ENCODE measurements at places on chromosomes 4 and X.

GRCh38 chr4:186757696-186758355 lies 34.2 kb upstream of the FAT1 start:
- no peak for DNase-seq

GRCh38 chr4:27620886-27621285 lies 760.2 kb downstream of the STIM2 start:
- no peak for DNase-seq

DNA sequence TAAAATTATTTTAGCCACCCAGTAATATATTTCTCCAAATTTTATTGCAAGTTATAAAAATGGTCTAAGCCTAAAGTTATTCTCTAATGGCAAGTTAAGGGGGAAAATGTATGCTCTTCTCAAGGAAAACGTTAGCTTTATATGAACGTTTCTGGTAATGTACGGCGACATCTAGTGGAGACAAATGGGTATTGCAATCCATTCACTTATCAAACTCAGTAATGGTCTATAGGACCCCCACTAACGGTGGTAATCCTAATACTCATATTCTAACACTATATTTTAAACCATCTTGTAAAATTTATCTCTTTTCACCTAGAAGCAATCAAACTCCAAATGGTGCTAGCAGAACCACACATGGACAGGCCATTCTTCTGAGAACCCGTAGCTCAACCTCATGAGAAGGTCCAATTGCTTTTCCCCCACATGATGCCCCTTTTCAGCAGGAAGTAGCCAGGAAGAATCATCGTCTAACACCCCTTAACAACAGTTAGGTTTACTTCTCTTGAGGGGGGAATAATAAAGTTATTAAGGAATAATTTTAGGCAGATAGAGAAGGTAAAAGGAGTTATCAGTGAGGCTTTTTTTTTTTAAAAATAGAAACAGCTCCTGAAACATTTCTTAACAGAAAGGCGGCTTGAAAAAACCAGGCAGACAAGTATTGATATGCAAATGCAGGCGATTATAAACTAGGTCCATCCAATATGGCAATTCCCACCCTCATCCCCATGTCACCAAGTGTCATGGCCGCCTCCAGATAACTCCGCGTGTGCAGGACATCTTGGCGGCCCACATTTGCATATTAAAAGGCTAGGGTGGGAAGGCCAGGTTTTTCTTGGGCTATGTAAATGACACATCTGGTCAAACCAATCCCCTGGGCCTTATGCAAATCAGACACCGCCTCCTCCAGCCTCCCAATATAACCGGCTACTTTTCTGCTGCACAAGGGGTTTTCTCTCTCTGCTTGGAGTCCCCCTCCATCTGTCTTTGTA lies 35.0 kb downstream of the NUDT11 start:
- DNase-seq: peak; percentile 34

- no peak for DNase-seq
Measured at GRCh38 chr4:73831569-73831968, 4.9 kb upstream of the CXCL6 start.

DNA sequence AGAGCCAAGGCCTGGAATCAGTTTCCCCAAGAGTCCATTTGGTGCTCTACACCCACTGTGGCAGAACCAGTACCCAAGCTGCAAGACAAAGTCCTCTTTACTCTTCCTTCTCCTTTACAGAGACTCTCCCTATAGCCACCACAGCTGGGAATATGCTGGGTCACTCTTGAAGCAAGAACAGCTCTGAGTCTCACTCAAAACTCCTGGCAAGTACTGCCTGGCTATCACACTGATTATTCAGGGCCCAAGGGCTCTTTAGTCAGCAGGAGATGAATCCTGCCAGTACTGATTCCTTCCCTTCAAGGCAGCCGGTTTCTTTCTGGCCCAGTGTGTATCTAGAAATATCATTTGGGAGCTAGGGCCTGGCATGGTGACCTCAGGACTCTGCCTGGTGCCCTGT lies 130.9 kb downstream of the AR start:
- DNase-seq: no peak

DNA sequence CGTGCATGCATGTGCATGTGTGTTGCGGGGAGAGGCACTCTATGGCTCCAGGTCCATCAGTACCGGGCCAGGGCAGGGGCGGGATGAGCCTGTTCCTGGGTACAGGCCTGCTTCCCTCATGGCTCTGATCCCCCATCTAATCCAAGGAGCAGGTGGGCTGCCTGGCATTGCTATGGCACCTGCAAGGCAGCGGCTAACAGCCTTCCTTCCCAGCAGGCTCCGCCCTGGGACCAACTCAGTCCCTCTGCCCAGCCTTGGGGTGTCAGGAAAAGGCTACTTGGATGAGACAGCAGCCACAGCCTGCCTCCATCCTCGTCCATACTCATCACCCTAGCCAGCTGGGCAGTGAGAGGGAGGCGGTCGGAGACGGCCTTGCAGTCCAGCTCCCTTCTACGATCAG lies 46.5 kb downstream of the PPP2R2C start:
- DNase-seq: no peak

- no peak for DNase-seq
Measured at GRCh38 chrX:46739736-46740135, 19.2 kb downstream of the SLC9A7 start.

DNA sequence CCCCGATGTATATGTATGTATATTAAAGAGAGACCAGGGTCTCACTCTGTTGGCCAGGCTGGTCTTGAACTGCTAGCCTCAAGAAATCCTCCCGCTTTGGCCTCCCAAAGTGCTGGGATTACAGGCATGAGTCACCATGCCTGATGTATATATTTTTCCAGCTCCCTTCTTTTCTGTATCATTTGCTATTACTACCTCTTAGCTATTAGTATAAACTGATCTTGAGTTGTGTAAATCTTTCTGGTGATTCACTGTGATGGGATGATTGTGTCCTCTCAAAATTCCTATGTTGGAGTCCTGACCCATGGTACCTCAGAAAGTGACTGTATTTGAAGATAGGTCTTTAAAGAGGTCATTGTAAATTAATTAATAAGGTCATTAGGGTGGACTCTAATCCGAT lies 53.1 kb downstream of the HPRT1 start:
- DNase-seq: no peak

DNA sequence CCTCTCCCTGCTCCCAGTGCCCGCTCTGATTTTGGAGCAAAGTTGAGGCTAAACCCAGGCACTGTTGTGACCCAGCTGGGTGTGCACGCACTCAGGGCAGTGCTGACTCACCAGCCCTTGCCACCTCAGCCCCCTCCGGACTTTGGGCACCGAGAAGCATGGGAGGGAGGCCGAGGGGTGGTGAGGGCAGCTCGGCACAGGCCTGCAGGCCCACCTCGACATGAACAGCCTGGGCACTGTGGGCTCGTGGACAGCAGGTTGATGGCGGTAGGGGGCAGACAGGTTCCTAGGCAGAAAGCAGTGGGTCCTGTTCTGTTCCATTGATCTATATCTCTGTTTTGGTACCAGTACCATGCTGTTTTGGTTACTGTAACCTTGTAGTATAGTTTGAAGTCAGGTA lies 30.9 kb downstream of the TIGD4 start:
- DNase-seq: no peak

DNA sequence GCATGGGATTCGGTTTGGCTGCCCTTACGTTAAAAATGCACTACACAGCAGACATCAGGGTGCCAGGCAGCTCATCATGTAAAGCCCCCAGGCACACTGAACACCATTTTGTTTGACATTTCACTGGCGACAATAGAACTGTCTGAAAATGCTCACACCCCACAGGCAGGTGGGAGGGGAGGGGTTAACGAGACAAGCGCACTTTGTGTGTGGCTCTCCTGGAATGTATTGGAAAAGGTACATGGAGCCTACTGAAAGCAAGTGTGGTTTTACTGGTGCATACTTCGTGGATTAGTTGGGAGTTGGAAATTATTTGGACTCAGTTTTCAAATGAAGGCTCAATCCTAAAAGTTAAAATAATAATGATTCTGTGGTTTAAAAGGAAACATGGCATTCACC lies 31.6 kb upstream of the PPARGC1A start:
- DNase-seq: no peak

DNA sequence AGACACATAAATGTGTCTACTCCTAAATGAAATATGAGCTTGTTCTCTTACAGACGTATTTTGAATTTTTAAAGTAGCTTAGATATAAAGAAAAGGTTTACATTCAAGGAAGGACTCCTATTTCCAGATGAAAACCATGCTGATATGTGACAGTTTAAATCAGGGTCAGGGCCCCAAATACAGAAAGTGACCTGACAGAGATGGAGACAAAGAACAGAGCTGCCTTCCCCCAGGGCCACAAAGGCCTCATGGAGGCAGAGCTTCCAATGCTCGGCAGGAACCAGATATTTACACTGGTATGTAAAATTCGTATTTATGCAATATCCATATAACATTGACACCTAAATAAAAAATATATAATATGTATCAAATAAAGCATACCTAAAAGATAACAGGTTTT lies 124.0 kb downstream of the PRDM5 start:
- no peak for DNase-seq

GRCh38 chr4:87281603-87282002 lies 41.1 kb downstream of the HSD17B13 start:
- DNase-seq: peak; percentile 22

DNA sequence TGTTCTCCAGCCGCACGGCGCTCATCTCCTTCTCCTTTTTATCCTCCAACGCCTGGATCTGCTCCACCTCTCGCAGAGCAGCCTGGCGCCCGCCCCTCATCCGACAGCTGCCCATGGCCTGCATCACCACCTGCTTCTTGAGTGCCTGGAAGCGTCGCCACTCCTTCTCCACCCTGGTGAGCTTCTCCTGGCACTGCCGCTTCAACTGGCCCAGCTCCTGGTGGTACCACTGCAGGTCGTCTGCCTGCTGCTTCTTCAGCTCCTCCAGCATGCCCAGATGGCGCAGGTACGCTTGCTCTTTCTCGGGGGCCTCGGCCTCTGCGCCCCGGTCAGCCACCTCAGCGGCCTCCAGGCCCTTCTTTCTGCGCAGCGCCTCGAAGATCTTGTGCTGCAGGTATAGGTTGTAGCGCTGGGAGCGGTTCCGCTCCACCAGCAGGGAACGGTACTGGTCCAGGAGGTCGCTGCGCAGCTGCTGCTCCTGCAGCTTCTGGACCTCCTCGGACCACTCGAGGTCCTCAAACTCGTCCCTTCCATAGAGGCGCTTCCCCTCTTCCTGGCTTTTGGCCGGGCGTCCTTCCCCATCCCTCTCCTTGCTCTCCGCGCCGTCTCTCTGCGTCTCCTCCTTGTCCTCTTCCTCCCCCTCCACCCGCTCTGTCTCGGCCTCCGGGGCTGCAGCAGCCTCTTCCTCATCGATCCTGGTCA lies 1.2 kb upstream of the TADA2B start:
- no peak for DNase-seq

DNA sequence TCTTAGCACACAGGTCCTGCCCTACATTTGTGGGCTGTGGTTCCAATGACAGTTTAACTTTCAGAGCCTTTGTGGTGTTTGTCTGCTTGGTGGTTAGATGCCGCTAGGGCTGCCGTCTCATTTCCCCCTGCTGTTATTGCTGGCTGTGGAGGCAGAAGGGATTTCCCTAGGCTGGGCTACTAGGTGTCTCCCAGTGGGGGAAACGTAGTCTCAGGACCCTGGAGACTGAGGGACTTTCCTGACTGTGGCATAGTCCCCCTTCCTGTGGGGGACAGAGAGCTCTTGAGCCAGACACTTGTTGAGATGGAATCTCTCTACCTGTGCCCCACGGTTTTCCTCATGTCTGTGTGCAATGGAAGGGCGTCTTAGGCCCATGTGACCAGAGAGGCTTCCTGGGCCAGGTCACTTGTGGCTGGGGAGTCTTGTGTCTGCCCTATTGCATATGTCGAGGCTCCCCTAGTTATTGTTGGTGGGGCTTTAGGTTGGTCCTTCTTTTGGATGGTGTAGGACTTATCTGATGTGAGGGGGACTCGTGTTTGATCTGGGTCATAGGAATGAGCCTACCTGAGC lies 68.2 kb downstream of the ARHGAP10 start:
- no peak for DNase-seq

DNA sequence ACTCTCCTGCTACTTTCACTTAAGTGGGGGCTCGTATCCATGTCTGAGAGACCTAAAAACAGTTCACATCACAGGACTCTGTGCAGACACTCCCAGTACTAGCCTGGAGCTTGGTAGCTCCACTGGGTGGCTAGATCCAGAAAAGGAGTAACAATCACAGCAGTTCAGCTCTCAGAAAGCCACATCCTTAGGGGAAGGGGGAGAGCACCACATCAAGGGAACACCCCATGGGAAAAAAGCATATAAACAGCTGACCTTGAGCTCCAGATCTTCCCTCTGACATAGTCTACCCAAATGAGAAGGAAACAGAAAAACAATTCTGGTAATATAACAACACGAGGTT lies 175.8 kb downstream of the FAM13A start:
- no peak for DNase-seq

- no peak for DNase-seq
Measured at GRCh38 chrX:8204943-8205342, 33.9 kb upstream of the VCX2 start.

GRCh38 chrX:110403441-110404238 lies 45.0 kb downstream of the RTL9 start:
- DNase-seq: peak; percentile 30

GRCh38 chr4:13928214-13928613 lies 300.7 kb upstream of the BOD1L1 start:
- no peak for DNase-seq

DNA sequence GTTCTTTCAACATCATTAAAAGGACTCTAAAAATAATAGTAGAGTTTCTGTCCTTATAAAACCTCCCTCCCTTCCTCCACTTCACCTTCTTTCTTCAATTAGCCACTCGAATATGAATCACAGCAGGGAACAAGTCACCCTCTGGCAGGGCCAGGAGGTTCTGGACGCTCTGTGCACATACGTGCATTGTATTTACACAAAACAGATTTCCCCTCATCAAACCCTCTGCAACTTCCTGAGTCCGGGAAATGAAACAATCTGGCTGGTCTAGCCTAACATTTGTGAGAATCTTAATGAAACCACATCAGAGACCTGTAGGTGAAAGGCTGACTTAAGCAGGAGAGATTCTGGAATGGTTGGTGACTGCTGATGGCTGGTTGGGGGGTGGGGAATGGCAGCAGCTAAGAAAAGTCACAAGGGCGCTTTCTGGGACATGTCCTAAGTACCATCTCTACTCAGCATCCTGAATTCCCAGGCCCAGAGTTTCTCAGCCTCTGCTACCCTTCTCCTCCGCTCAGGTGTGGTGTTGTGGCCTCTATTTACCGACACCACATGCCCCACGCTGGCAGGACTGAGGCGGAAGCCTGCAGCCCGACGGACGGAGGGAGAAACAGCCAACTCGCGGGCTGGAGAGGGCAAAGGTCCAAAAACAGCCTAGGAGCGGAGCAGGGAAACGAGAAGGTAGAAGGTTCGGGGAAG lies 1.0 kb downstream of the ZDHHC9 start:
- no peak for DNase-seq

DNA sequence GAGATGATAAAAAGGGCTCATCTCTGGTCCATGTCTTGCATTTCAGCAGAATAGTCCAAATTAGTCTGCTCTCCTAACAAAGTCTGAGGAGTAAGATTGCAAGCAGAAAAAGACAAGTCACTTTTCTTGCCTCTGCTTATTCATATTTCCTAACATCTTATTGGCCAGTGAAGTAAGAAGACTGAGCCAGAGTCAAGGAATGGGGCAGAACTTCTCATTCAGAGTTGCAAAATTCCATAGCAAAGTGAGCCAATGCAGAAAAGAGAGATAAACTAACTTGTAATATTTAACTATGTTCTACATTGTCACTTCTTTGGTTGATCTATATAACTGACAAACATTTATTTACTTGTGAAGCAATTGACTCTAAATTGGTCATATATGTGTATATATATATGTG lies 2304.0 kb downstream of the ARAP2 start:
- DNase-seq: no peak

Data from hematopoietic multipotent progenitor cell treated with erythropoietin and hydrocortisone succinate and interleukin-3 and kit ligand, for 15 days (in vitro differentiated cells).